ENCODE measurements at places on chromosomes 12 and 14.

DNA sequence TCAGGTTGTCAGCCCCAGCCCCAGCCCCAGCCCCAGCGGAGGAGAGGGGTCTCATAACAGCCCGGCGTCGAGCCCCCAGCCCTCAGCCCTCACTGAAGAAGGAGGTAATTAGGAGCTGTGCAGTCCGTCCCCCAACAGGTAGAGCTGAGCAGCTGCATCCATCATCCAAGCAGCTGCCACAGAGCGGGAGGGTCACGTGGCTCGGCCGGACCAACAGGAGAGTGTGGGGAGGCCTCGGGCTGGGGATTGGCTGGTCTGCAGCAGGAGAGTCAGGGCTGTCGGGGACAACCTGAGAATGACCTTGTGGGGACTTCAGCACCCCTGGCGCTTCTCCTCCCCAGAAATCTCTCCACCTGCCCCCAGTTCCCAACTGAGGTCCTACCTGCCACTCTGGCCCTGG is 29.6 kb downstream of the SMUG1 start:
- peak; percentile 81 for DNase-seq

- no peak for DNase-seq
Measured at GRCh38 chr14:21382095-21382494, 1.7 kb downstream of the SUPT16H start.

GRCh38 chr14:88424573-88424972 is 39.1 kb downstream of the SPATA7 start:
- DNase-seq = no peak

- DNase-seq = no peak
Measured at GRCh38 chr12:50488801-50489200, 16.0 kb upstream of the DIP2B start.

Data from NCI-H1092 treated with DMSO at 0.1 percent for 48 hours (cell line).